B cell (primary cell): ENCODE measurements at places on chromosomes 11 and 22. TPM values are rescaled to one million over a fixed set of nuclear protein-coding genes. Genes with fewer than 3 reads are reported as not detected.
A peak's percentile ranks its signal among the peaks of the same experiment; 100 is the strongest.

DNA sequence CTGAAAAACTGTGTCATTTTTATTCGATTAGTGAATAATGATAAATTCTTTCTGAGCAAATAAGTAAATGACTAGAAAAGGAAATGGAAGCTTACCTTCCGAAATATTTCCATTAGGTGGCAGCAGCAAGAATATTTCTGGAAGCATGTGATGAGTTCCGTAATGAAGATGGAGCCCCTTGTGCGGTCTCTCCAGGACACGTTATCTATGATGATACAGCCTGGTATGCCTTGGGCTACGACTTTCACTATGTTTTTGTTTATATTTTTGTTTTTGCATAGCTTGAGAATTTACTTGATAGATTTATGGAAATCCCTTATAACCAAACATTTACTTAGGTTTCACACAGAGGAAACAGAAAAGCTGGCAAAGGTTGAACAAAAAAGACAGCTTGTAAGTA lies 25.7 kb downstream of the CASP5 start:
- no peak for DNase-seq

DNA sequence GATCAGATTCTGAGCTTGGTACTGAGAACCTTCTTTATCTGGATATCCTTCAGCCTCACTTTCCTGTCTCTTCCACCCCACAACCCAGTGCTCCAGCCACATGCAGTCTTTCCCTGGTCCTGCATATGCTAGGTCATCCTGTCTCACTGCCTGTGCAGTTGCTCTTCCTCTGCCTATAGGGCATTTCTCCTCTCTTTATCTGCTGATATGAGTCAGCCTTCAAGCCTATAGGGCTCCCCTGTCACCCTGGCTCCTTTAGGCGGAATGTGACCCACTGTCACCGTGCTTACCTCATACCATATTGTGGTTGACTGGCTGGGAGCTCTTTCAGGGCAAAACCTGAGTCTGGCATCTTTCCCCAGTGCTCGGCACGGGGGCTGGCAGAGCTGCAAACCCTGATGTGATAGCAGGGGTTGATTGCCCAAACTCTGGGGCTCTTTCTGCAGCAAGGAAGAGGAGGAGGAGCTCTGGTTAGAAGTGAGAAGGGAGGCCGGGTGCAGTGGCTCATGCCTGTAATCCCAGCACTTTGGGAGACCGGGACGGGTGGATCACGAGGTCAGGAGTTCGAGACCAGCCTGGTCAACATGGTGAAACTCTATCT lies 26.3 kb downstream of the MEI1 start:
- DNase-seq = no peak

DNA sequence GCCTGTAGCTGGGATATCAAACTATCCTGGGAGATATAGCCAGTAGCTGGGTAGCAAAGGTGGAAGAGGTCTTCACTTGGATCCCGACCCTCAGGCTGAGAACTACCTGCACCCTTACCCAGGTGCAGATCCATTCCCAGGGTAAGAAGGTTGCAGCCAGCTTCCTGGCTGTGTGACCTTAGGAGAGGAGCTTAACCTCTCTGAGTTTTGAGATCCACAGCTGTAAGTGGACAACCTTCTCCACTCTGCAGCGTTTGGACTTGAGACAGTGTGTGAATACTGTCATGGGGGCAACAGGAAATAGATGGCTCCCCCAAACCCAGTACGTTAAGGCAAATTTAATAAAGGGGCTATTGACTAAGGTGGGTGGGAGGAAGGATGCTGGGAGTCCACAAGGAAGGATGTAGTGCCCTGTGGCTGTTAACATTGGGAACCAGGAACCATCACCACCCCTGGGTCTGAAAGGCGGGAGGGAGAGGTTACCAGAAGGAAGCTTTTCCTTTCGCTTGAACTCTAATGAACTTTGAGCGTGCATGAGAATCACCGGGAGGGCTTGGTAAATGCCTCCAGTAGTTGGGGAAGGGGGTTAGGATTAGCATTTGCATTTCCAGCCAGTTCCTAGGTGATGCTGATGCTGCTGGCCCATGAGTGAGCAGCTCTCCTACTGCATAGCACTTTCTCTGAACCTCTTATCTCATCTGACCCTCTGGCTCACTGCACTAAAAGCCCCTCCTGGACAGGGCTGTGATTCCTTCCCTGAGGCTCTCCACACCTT lies 24.4 kb downstream of the SGSM1 start:
- DNase-seq = no peak

- DNase-seq = no peak
These were observed 19.4 kb downstream of the EHF start for GRCh38 chr11:34640050-34640923.

DNA sequence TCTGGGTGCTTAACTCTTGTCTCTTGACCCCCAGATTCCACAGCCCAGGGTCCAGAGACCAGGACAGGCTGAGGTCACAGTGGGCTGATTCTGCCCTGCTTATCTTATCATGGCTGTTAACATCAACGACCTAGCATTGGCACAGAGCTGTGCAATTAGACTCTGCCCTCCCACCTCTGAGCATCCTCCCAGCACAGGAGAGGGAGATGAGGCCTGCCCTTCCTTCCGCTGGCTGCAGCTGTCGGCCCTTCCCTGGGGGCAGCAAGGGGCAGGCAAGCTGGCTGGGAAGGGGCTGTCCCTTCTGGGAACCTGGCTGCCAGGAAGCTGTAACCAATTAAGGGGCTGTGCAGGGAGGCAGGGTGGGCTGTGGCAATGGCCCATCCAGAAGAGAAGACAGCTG lies 22.5 kb downstream of the LRRC10B start:
- DNase-seq = no peak

- no peak for DNase-seq
These were observed 804 bp downstream of the ACER3 start for GRCh38 chr11:76861490-76861953.

Gene TOB2
- total RNA-seq = 51.5 and 56.0 TPM in 2 replicates

GRCh38 chr11:62152245-62153086 lies 28.7 kb downstream of the INCENP start:
- no peak for DNase-seq

Gene THRSP
- total RNA-seq = not detected in 2 replicates

- peak; percentile 4 for DNase-seq
These were observed 444 bp downstream of the CAVIN3 start for GRCh38 chr11:6319704-6320410.

- DNase-seq = no peak
These were observed 36.8 kb downstream of the CDON start for GRCh38 chr11:126025822-126026221.

GRCh38 chr22:32218470-32218869 lies 13.6 kb upstream of the RFPL2 start:
- no peak for DNase-seq

DNA sequence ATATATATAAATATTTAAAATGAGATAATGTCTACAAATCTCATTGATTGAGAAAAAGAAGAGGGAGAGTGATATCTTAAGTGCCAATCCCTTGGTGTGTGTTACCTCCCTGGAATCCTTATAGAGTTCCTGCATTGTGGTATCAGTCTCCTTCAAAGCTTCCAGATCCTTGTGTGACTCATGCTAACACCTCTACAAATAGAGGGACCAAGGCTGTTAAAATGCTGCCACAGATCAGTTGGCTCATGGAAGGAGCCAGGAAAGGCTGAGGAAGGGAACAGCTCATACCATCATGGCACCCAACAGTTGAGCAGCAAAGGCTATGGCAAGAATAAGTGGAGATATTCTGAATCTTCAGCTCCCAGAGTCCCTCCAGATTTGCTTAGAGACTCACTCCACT lies 163.6 kb upstream of the ISX start:
- no peak for DNase-seq

GRCh38 chr22:49372530-49373288 lies 455.0 kb downstream of the BRD1 start:
- DNase-seq = no peak

Gene SAA1
- not detected in 2 replicates for total RNA-seq

Gene SCN3B
- total RNA-seq = not detected in 2 replicates
